A673 (cell line): ENCODE measurements at places on chromosomes 6 and 20. TPM values are rescaled to one million over a fixed set of nuclear protein-coding genes. Genes with fewer than 3 reads are reported as not detected.

The BPIFB1 gene
- not detected in 2 replicates for total RNA-seq

The CST7 gene
- not detected in 2 replicates for total RNA-seq

The C20orf144 gene
- total RNA-seq = 0.13 and 0.22 TPM in 2 replicates

The RNF144B gene
- total RNA-seq = 0.82 and 1.0 TPM in 2 replicates

The EZR gene
- total RNA-seq = 144 and 146 TPM in 2 replicates

The PSORS1C2 gene
- total RNA-seq = not detected in 2 replicates

The COL9A3 gene
- 8.4 and 11.7 TPM in 2 replicates for total RNA-seq

The MEP1A gene
- total RNA-seq = not detected in 2 replicates

The ENPP1 gene
- 19.5 and 20.5 TPM in 2 replicates for total RNA-seq

The SPATA25 gene
- total RNA-seq = 1.9 and 2.0 TPM in 2 replicates

The CRISP3 gene
- not detected in 2 replicates for total RNA-seq

The GLP1R gene
- not detected in 2 replicates for total RNA-seq

The SLC22A2 gene
- total RNA-seq = not detected in 2 replicates

The PEX6 gene
- total RNA-seq = 25.9 and 26.1 TPM in 2 replicates

The KCNK5 gene
- total RNA-seq = 0.09 TPM in 1 of 2 replicates, not detected in the other

The DNAAF9 gene
- total RNA-seq = 8.1 and 12.1 TPM in 2 replicates

The PRICKLE4 gene
- total RNA-seq = 1.9 TPM in 1 of 2 replicates, not detected in the other

The GATA5 gene
- total RNA-seq = not detected in 2 replicates

The TRIM40 gene
- not detected in 2 replicates for total RNA-seq

The FNDC1 gene
- total RNA-seq = not detected in 2 replicates

The PLA2G7 gene
- not detected in 2 replicates for total RNA-seq

The HM13 gene
- 182 and 196 TPM in 2 replicates for total RNA-seq

The LAMA4 gene
- 1.2 and 2.0 TPM in 2 replicates for total RNA-seq

The LHFPL5 gene
- total RNA-seq = not detected in 2 replicates

The HLA-DQA1 gene
- total RNA-seq = not detected in 2 replicates

The SUMO4 gene
- 1.9 and 2.8 TPM in 2 replicates for total RNA-seq

The HRH3 gene
- 0.22 TPM in 1 of 2 replicates, not detected in the other for total RNA-seq

The PKIB gene
- total RNA-seq = 10.4 and 11.5 TPM in 2 replicates

The NPEPL1 gene
- 15.8 and 19.9 TPM in 2 replicates for total RNA-seq

The TPX2 gene
- total RNA-seq = 187 and 189 TPM in 2 replicates

The TBXT gene
- not detected in 2 replicates for total RNA-seq

The MUCL3 gene
- not detected in 2 replicates for total RNA-seq

The CLDN20 gene
- not detected in 2 replicates for total RNA-seq

The CRIP3 gene
- 2.4 TPM in 2 replicates for total RNA-seq

The DYNLT1 gene
- total RNA-seq = 137 and 138 TPM in 2 replicates

The LTB gene
- total RNA-seq = not detected in 2 replicates

The ZNF334 gene
- total RNA-seq = 4.4 and 4.5 TPM in 2 replicates

The BPIFB4 gene
- not detected in 2 replicates for total RNA-seq

The LRFN2 gene
- total RNA-seq = 22.3 and 26.6 TPM in 2 replicates

The PCMTD2 gene
- total RNA-seq = 57.1 and 68.9 TPM in 2 replicates

The HINT3 gene
- 15.0 and 15.8 TPM in 2 replicates for total RNA-seq

The SLC22A1 gene
- 1.6 and 3.3 TPM in 2 replicates for total RNA-seq

The C6orf58 gene
- 0.64 and 1.1 TPM in 2 replicates for total RNA-seq

The CSNK2A1 gene
- total RNA-seq = 233 and 240 TPM in 2 replicates

The PBOV1 gene
- total RNA-seq = not detected in 2 replicates

The COX7A2 gene
- 442 and 451 TPM in 2 replicates for total RNA-seq

The C20orf202 gene
- total RNA-seq = not detected in 2 replicates

The DEF6 gene
- 0.37 and 0.44 TPM in 2 replicates for total RNA-seq

The PDE7B gene
- total RNA-seq = not detected in 2 replicates

The ZC3H12D gene
- 0.30 and 0.33 TPM in 2 replicates for total RNA-seq

The TRIM15 gene
- total RNA-seq = not detected in 2 replicates
